Stimulated activated CD8-positive, alpha-beta memory T cell treated with anti-CD3 and anti-CD28 coated beads, Interleukin-2, amount 100 ng/mL, for 48 hours (primary cell): ENCODE measurements at places on chromosomes 2 and 18.

DNA sequence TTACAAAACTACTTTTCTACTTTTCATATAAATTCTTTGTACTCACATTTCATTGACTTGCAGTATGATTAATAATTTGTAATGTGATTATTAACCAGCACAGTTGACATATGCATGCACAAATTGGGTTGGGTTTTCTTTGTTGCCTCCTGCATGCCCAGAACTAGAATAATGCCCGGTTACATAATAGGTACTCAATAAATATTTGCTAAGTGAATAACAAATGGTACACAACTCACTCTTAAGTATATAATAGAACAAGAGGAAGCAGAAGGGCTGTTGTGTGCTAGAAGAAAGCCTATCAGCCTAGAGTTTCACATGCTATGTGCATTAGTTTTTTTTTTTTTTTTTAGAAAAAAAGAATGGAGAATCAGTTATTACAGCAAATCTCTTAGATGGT is 9.3 kb downstream of the RDH14 start:
- DNase-seq = no peak

GRCh38 chr2:201808027-201808426 is 1.7 kb downstream of the CDK15 start:
- no peak for DNase-seq

- no peak for DNase-seq
Observed at GRCh38 chr2:171505374-171505773, 16.9 kb upstream of the CYBRD1 start.

- no peak for DNase-seq
Observed at GRCh38 chr2:218997731-218998130, 4.5 kb upstream of the CRYBA2 start.

DNA sequence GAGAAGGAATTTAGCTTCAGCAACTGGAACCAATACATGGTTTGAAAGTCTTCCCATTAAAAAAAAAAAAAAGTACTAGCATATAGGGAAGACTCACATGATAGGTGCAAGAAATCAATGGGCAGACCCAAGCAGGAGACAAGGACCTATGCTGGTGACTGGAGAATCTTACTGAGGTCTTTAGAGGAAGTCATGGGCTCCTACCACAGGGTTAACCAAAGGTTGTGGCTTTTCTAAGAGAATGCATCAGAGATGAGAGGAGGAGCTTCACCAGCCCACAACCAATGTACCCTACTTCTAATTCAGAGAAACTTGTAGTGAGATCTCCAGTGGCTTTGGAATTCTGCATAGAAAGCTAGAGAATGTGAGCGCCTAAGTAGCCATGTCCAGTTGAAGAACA is 207.4 kb downstream of the NCKAP5 start:
- DNase-seq = no peak

DNA sequence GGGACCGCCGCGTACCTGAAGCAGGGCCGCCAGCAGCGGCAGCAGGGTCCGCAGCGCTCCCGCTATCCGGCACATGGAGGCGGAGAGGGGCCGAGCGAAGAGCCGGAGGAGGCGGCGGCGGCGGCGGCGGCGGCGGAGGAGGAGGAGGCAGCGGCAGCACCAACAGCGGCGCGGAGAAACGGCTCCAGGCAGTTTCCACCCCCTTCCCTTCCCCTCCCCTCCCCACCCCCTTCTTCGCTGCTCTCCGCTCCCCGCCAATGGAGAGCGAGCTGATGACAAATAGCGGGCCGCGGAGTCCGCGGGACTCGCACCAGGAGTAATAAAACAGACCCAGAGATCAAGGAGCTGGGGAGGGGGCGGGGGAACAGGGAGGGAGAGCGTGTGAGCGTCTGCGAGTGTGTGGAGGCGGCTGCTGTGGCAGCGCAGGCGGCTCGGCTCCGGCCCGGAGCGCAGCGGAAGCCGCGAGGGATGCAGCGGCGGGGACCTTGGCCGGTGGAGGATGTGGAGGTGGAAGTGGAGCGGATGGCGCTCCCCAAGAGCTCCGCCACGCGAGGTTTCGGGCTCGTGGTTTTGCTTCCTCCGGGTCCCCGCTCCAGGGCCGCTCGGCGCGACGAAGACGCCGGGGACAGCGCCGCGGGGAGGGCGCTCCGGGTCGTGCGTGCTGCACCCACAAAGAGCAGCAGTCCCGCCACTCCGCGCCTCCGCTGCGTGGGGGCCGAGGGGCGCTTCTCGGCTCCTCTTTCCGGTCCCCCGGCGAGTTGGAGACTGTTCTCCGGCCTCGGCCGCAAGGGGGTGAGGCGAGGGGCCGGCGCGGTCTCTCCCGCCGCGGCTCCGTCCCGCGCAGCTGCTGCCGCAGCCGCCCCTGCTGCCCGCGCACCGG is at the start of gene CDH2:
Gene CDH2, minus strand, starts transcription at position 183 of the 880 bp plus-strand sequence. Its CDS starts 108 bp downstream, at position 75.
- no peak for DNase-seq
